ENCODE measurements at places on chromosomes 5 and 9. TPM values are rescaled to one million over a fixed set of nuclear protein-coding genes. Genes with fewer than 3 reads are reported as not detected.
A peak's percentile ranks its signal among the peaks of the same experiment; 100 is the strongest.

Gene AGXT2
- not detected for total RNA-seq

Gene CAMK2A
- 2.4 TPM for total RNA-seq

- no peak overlapping the region for H3K4me3 ChIP-seq
- DNase-seq, result no peak
- H3K4me1 ChIP-seq, result peaks cover 20% of the 10 kb centered on the region
- no peaks in the 10 kb centered on the region for H3K27me3 ChIP-seq
- no peaks in the 10 kb centered on the region for H3K36me3 ChIP-seq
- no peak overlapping the region for H3K27ac ChIP-seq
Measured at GRCh38 chr9:12784461-12785259, 9.8 kb downstream of the LURAP1L start.

DNA sequence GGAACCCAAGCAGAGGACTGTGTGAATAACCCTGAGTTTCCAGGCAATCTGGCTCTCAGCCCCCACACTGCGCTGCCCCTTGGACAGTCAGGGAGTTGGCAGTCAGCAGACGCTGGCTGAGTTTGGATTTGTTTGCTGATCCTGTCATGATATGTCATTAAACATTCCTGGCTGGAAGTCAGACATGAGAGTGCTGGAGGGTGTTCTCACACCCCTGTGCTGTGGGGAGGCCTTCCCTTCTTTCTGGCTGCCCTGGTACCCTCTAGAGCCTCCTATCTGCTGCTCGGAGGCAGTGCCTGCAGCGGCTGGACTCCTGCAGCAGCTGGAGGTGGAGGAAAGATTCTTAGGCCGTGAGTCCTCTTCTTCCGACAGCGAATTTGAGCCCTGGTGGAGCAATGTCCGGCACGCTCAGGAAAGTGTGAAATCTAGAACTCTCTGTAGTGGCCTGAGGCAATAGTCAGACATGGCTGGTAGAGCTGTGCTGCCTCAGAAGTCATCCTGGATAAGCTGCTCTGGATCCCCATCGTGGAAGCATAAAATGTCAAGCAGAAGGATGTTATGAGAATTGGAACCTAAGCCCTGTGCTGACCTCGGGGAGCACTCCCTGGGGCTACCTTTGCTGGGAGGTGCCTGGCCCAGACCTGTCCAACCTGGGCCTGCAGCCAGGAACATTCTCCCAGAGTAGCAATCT, 72.0 kb downstream of the PDE8B start:
- no peak overlapping the region for H3K27ac ChIP-seq
- no peak overlapping the region for H3K4me3 ChIP-seq
- H3K36me3 ChIP-seq, result no peaks in the 10 kb centered on the region
- no peak for DNase-seq
- H3K27me3 ChIP-seq, result no peaks in the 10 kb centered on the region

Gene SPATA31A5
- total RNA-seq, result not detected

Gene ALDH7A1
- 20.7 TPM for total RNA-seq

GRCh38 chr9:134624621-134625181, 16.9 kb upstream of the COL5A1 start:
- no peak overlapping the region for H3K4me3 ChIP-seq
- H3K27me3 ChIP-seq, result no peaks in the 10 kb centered on the region
- H3K27ac ChIP-seq, result peak overlapping the region; percentile 55
- DNase-seq, result peak; percentile 10

Gene ZNF883
- 2.4 TPM for total RNA-seq

- H3K36me3 ChIP-seq, result no peaks in the 10 kb centered on the region
- DNase-seq, result no peak
- H3K4me1 ChIP-seq, result no peaks in the 10 kb centered on the region
- no peaks in the 10 kb centered on the region for H3K27me3 ChIP-seq
- H3K4me3 ChIP-seq, result no peak overlapping the region
- no peak overlapping the region for H3K27ac ChIP-seq
Measured at GRCh38 chr5:179308563-179309382, 36.5 kb downstream of the ADAMTS2 start.

- H3K36me3 ChIP-seq, result no peaks in the 10 kb centered on the region
- peaks cover 20% of the 10 kb centered on the region for H3K4me1 ChIP-seq
- no peaks in the 10 kb centered on the region for H3K27me3 ChIP-seq
- no peak overlapping the region for H3K27ac ChIP-seq
- no peak overlapping the region for H3K4me3 ChIP-seq
- no peak for DNase-seq
Measured at GRCh38 chr5:89989776-89990175, 419.8 kb downstream of the CETN3 start.

DNA sequence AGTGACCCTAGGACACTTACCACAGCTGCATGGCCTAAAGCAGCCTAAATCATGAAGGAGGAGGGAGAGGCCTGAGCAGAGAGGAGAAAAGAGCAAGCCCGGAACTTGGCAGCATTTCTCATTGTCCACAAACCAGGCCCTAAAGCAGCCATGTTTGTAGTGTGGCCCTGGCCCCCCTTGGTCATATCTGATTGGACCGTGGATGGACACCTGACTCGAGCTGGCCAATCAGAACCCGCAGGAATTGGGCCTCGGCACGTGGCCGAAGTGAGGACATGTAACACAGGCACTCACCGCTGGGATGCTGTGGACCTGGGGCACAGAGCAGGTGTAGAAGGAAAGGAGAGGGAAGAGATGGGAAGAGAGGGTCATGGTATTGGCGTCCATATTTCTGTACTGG, 56.9 kb downstream of the ASS1 start:
- H3K4me3 ChIP-seq, result no peak overlapping the region
- H3K27ac ChIP-seq, result no peak overlapping the region
- H3K4me1 ChIP-seq, result no peaks in the 10 kb centered on the region
- no peaks in the 10 kb centered on the region for H3K36me3 ChIP-seq

DNA sequence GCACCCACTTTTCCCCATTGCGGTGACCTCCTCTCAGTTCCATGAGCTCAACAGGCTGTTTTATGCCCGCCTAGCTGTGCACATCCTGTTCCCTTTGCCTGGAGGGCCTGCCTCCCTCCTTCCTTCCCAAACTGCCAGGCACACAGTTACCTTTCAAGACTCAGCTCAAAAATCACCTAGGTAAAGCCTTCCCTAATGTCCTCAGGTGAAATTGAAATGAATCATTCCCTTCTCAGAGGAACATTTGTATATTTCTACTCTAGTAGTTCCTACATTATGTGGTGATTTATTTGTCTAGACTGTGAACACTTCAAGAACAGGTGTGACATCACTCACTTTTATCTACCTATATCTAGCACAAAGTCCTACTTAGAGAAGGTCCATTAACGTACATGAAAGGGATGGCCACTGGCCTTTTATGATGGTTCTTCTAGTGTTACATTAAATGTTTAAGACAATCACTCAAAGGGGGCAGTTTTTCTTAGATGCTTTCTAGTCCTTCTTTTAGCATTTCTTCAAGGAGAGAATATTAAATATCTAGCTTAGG, 103.5 kb upstream of the EQTN start:
- H3K4me1 ChIP-seq, result no peaks in the 10 kb centered on the region
- no peak overlapping the region for H3K4me3 ChIP-seq
- H3K27me3 ChIP-seq, result no peaks in the 10 kb centered on the region

DNA sequence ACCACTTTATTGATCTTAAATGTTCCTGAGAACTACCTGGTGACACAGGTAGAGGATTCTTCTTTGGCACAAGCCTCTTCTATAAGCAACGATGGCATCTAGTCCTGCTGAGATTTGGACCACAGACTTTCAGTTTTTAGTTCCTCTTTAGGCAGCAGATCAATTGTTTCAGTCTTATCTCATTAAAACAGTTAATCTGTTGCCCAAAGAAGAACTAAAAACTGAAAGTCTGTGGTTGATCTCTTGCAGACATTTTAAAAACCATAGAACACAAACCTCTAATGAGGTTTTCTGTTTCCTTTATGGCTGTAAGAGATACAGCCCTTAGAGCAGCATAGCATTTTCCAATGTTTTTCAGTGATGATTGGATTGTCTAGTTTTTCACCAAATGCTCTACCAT, 480.9 kb downstream of the MTRR start:
- no peak for DNase-seq
- H3K4me3 ChIP-seq, result no peak overlapping the region
- H3K36me3 ChIP-seq, result no peaks in the 10 kb centered on the region
- no peak overlapping the region for H3K27ac ChIP-seq

DNA sequence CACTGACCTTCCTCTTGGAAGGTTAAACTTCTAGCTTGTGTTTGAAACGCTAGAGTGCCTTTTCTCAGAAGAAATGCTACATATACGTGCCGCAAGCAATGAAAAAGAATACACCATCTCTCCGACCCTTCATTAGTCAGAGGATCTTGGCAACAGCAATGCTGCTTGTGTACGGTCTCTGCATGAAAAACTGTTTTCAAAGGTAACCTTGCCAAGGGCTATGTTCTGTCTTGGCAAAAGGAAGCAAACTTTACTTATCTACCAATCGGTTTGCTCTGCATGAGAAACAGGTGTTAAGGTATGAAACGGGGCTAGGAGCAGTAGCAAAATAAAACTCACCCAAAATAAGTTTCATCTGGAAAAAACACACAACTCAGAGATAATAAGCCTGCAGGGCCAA, 297.8 kb downstream of the FBXL17 start:
- no peak overlapping the region for H3K27ac ChIP-seq
- no peak overlapping the region for H3K4me3 ChIP-seq
- H3K36me3 ChIP-seq, result no peaks in the 10 kb centered on the region
- no peak for DNase-seq
- H3K27me3 ChIP-seq, result no peaks in the 10 kb centered on the region

- no peaks in the 10 kb centered on the region for H3K4me1 ChIP-seq
- no peak overlapping the region for H3K27ac ChIP-seq
- H3K4me3 ChIP-seq, result no peak overlapping the region
- no peak for DNase-seq
Measured at GRCh38 chr9:113719919-113720318, 156.2 kb upstream of the ZNF618 start.

Gene PCDHB5
- 12.0 TPM for total RNA-seq

- peak within 1 kb of the TSS; percentile 77 for H3K27ac ChIP-seq
- no peaks in the 10 kb centered on the region for H3K36me3 ChIP-seq
- DNase-seq, result no peak
- H3K27me3 ChIP-seq, result peaks cover 24% of the 10 kb centered on the region
Measured at GRCh38 chr5:76715736-76716455, at the start of gene F2R. F2R (plus strand) TSS chr5:76716126; CDS start chr5:76716308, 182 bp downstream.

DNA sequence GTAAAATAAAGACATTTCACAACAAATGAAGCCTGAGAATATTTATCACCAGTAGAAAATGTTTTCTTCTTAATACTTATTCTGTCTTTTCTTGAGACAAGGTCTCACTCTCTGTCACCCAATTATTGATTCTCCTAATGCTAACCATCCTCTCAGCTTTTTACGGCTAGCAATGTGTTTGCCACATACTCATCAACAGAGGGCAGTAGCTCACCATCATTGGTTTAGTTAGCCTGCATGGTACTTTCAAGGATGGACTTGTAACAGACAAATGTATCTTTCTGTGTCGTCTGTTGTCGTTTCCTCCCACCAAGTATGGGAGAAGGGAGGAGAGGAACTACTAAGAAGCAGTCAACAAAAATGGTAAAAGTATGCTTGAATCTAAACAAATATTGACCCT, 5.9 kb upstream of the ACO1 start:
- H3K4me1 ChIP-seq, result no peaks in the 10 kb centered on the region
- H3K36me3 ChIP-seq, result no peaks in the 10 kb centered on the region
- no peaks in the 10 kb centered on the region for H3K27me3 ChIP-seq
- no peak overlapping the region for H3K27ac ChIP-seq

Gene ANKRD18B
- not detected for total RNA-seq

DNA sequence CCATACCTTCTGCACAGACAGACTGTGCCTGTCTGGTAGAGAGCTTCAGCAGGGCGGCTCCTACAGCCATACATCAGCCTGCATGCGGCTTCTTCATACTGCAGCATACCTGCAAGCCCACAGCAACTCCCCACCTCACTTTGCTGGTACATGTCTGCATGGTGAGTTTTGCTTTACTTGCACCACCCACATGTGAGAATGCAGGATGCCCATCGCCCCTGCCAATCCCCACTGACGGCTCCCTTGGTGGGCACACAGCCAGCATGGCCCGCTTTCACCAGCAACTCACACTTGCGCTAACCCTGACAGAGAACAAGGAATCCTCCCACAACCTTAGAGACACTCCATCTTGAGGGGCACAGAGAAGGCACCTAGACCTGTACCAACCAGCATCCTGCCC, 114.9 kb downstream of the DTWD2 start:
- H3K27me3 ChIP-seq, result no peaks in the 10 kb centered on the region
- no peaks in the 10 kb centered on the region for H3K4me1 ChIP-seq
- no peak for DNase-seq
- no peak overlapping the region for H3K27ac ChIP-seq
- no peaks in the 10 kb centered on the region for H3K36me3 ChIP-seq
- no peak overlapping the region for H3K4me3 ChIP-seq

DNA sequence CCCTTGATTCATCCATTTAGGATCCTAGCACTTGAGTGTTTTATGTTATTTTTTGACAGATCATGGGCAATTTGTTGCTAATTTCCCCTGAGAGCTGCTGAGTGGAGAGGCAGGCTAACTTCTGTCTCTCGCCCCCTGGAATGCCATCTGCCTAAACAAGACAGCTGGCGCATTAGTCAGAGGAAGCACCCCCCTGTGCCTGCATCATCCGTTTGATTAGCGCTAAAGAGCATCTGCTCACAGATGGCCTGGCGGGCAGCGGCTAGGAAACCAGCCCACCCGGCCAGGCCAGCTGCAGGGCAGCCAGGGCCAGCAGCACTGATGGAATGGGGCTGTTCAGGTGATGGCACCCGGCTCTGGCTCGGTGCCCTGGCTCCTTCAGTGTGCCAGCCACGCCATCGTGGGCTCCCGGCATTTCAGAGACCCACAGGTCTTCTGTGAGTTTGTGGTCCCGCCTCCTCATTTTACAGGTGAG, 22.9 kb upstream of the ASS1 start:
- H3K27me3 ChIP-seq, result no peaks in the 10 kb centered on the region
- H3K4me3 ChIP-seq, result no peak overlapping the region
- no peak overlapping the region for H3K27ac ChIP-seq
- H3K36me3 ChIP-seq, result no peaks in the 10 kb centered on the region
- H3K4me1 ChIP-seq, result no peaks in the 10 kb centered on the region

- no peak overlapping the region for H3K27ac ChIP-seq
- no peak for DNase-seq
- no peaks in the 10 kb centered on the region for H3K4me1 ChIP-seq
- no peaks in the 10 kb centered on the region for H3K36me3 ChIP-seq
- H3K27me3 ChIP-seq, result no peaks in the 10 kb centered on the region
- no peak overlapping the region for H3K4me3 ChIP-seq
Measured at GRCh38 chr9:119020730-119021333, 348.4 kb downstream of the BRINP1 start.

DNA sequence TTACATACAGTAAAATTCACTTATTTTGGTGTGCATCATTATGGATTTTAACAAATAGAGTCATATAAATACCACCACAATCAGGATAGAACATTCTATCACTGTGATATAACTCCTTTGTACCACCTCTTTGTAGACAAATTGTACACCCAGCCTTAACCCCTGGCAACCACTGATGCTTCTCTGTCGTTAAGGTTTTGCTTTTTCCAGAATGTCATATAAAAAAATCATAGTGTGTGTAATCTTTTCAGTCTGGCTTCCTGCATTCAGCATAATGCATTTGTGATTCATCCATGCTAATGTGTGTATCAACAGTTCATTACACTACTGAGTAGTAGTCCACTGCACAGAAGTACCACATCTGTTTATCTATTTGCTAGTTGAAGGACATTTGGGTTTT, 81.2 kb downstream of the ARSB start:
- no peak overlapping the region for H3K4me3 ChIP-seq
- no peaks in the 10 kb centered on the region for H3K36me3 ChIP-seq
- H3K27me3 ChIP-seq, result no peaks in the 10 kb centered on the region
- no peak for DNase-seq
